ENCODE measurements at places on chromosomes 2 and 18.

GRCh38 chr2:213980883-213981282 lies 430.0 kb upstream of the VWC2L start:
- DNase-seq, result no peak

- DNase-seq, result peak; percentile 4
These were observed 72.5 kb downstream of the ACOXL start for GRCh38 chr2:110804915-110805314.

- no peak for DNase-seq
These were observed 23.4 kb upstream of the PTPN2 start for GRCh38 chr18:12907258-12907925.

GRCh38 chr2:119387381-119388129 lies 20.8 kb downstream of the DBI start:
- no peak for DNase-seq

DNA sequence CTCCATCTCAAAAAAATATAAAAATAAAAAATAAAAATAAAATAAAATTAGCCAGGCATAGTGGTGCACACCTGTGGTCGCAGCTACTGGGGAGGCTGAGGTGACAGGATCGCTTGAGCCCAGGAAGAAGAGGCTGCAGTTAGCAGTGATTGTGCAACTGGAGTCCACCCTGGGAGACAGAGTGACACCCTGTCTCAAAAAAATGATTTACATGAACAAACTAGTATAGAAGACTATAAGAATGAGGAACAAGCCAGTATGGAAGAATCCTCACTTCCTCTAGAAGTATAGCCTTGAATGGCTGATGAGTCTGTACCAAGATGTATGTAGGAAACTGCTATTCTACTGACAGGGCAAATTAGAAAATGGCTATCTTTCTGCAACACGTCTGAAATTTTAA lies 10.9 kb downstream of the YES1 start:
- DNase-seq, result no peak

DNA sequence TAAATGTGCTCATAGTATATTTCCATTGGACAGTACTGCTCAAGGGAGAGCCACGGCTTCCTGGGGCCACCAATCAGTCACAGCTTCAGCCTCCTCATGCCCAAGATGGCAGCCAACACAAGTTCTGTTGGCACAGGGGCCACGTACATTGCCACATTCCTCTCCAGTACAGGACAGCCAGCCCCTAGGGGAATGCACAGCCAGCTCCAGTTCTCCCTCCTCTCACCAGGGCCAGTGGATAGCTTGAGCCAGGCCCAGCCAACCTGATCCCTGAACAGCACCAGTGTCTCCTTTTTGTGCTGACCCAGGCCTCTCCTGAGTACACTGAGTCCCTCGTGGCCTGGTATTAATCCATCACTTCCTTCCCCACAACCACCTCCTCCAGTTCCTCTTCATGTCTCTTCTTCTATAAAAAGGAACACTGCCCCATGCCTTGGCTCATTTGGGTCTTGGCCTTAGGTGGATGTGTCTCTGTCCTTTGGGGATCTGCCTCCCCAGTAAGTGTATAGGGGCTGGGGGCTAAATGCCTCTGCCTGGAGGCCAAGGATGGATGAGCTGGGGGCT lies 168.7 kb downstream of the TNS1 start:
- no peak for DNase-seq

DNA sequence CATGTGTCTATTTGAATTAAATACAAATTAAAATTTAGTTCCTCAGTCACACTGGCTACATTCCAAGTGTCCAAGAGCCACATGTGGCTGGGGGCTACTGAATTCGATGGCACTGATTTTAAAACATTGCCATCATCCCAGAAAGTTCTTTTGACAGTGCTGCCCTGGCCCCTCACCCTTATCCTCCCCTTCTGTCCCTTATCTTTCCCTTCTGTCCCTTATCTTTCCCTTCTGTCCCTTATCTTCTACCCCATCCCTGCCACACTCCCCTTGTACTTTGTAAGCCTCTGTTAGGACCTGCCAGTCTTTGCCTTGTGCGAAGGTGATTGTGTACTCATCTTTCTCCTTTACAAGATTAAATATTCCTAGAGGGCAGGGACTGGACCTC lies 85.2 kb downstream of the DNMT3A start:
- DNase-seq, result no peak

GRCh38 chr18:48360376-48361021 lies 48.7 kb downstream of the ZBTB7C start:
- no peak for DNase-seq

Data from activated T-helper 1 cell treated with Interleukin-2 at 50 U/mL for 16 hours (primary cell).